ENCODE measurements at places on chromosomes 2 and 18. TPM values are rescaled to one million over a fixed set of nuclear protein-coding genes. Genes with fewer than 3 reads are reported as not detected.

DNA sequence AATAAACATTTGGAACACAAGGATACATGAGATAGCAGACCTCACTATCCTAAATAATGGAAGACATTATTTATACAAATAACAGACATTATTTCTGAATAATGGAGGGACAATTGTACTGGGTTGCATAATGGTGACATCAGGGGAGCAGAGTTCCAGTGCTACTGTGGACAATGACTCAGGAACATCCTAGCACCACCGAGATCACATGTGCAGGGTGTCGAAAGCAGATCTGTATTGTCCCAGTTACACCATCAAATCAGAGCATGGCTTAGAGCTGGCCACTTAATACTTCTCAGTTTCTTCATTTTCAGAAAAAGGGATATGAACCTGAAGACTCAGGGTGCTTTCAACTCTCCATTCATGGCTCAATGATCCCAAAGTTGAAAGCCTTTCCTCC lies 249.1 kb upstream of the RBMS1 start:
- H3K4me3 ChIP-seq: no peak overlapping the region
- no peak overlapping the region for H3K27ac ChIP-seq
- H3K4me1 ChIP-seq: no peaks in the 10 kb centered on the region
- peak; percentile 53 for DNase-seq

DNA sequence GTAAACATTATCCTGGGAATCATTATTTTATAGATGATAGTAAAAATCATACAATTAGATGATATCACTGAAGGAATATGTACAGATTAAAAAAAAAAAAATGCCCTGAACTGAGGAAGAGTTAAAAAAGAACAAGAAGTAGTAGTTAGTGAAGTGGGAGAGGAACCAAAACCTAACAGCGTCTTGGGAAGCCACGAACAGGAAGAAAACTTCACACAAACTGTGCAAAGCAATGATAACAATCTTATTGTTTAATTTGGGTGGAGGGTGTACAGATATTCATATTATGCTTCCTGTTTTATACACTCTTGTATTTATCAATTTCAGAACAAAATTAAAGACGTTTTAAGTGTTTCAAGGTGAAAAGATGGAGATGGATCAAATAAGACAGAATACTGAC lies 3.5 kb downstream of the HEATR5B start:
- H3K27me3 ChIP-seq: no peaks in the 10 kb centered on the region
- peaks cover 38% of the 10 kb centered on the region for H3K4me1 ChIP-seq
- H3K36me3 ChIP-seq: peaks cover 34% of the 10 kb centered on the region
- H3K4me3 ChIP-seq: no peak overlapping the region
- no peak for DNase-seq
- H3K27ac ChIP-seq: peak overlapping the region; percentile 55

DNA sequence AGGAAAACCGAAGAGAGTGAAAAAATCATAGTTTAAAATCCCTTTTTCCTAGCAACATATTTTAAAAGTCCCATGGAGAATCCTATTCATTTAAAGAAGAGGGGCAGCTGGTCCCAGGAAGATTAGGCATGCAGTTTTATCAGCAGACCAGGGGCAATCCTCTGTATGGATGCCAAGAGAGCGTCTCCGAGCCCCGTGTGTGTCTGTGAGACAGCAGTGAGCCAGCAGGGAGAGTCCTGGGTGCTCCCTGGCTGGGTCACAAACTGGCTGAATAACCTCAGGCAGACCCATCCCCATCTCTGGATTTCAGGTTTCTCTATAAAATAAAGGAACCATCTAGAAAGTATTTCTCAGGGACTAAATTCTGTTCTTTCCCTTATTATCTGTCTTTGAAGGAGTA lies 128.2 kb upstream of the RIOK3 start:
- no peak overlapping the region for H3K4me3 ChIP-seq
- H3K27ac ChIP-seq: no peak overlapping the region
- H3K4me1 ChIP-seq: no peaks in the 10 kb centered on the region
- no peaks in the 10 kb centered on the region for H3K36me3 ChIP-seq

DNA sequence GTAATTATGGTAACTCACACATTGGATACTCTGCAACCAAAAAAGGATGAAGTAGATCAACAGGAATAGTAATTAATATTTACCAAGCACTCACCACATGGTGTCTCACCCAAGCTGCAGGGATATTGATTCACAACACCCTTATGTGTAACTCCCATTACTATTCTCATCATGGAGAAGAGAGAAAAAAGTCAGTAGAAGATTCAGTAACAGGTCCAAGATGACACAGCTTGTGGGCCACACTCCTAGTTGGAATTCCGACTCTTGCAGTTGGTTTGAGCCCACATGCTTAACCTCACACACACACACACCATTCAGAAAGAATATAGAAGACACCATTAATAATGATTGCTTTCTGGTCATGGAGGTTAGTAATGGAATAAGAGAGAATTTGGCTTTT lies 1.7 kb upstream of the MLPH start:
- peaks cover 7% of the 10 kb centered on the region for H3K27me3 ChIP-seq
- peak overlapping the region; percentile 53 for H3K4me3 ChIP-seq
- no peak overlapping the region for H3K27ac ChIP-seq

Gene CRYGD
- not detected for total RNA-seq

Gene ALPI
- total RNA-seq: not detected

Gene SLC9A4
- not detected for total RNA-seq

Gene TTLL4
- 29.5 TPM for total RNA-seq
